ENCODE measurements at places on chromosomes 6 and 20.
A peak's percentile ranks its signal among the peaks of the same experiment; 100 is the strongest.

DNA sequence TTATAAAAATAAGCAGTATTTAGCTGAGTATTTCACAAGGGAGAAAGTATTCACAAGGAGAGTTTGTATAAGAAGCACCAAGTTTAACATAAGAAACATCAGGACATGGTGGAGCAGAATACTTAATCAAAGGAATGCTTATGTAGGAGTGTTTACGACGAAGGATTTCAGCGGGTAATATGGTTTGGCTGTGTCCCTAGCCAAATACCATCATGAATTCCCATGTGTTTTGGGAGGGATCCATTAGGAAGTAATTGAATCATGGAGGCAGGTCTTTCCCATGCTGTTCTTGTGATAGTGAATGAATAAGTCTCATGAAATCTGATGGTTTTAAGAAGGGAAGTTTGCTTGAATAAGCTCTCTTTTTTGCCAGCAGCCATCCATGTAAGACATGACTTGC, 1099.1 kb upstream of the ADGRB3 start:
- no peak for DNase-seq

DNA sequence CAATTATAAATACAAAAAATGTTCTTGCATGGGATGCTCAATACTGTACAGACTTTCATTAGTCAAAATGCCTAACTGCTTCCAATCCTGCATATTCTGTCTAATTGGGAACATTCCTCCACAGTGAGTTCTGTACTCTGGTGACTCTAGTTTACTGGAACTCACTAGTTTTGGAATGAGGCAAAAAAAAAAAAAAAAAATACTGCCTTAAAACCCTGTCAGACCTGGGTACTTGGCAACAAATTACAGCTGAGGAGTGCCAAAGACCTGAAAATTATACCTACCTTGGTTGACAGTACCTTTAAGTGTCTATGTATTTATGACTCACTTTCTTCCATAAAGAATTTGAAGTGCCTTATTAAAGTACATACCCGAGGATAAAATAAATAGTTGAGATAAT, 276.7 kb downstream of the FARS2 start:
- DNase-seq, result no peak

- DNase-seq, result peak; percentile 39
Measured at GRCh38 chr20:16158976-16159286, 414.3 kb downstream of the KIF16B start.

DNA sequence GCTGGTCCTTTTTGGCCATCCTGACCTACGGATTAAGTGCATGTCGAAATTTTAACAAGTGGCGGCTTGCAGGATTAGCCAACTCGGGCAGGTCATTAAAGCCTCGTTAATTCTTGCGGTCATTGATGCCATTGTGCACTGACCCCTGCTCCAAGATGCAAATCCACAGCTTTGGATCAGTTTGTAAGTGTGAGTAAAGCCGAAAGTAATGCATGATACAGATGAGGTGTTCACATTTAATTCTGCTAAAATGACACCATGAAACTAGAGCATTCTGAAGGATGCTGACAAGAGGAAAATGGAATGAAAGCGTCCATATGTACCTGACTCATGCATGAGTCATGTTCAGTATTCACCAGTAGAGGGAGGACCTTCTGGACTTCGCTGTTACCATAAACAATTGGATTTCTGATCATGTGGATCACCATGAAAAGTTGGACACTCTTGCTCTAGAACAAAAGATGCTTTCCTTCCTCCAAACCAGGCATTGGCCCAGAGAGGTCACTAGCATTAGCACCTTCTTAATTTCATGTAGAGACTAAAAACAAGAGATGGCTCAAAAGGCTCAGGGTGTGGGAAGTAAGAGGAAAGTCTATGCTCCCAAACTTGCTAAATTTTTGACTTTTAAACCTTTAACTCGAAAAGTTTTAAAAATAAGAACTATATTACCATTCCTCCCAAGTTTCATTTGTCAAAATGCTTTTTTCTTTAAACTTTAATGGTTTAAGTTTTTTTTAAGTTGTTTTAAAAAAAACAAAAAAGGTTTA, 48.0 kb downstream of the MUC22 start:
- DNase-seq, result peak; percentile 12

DNA sequence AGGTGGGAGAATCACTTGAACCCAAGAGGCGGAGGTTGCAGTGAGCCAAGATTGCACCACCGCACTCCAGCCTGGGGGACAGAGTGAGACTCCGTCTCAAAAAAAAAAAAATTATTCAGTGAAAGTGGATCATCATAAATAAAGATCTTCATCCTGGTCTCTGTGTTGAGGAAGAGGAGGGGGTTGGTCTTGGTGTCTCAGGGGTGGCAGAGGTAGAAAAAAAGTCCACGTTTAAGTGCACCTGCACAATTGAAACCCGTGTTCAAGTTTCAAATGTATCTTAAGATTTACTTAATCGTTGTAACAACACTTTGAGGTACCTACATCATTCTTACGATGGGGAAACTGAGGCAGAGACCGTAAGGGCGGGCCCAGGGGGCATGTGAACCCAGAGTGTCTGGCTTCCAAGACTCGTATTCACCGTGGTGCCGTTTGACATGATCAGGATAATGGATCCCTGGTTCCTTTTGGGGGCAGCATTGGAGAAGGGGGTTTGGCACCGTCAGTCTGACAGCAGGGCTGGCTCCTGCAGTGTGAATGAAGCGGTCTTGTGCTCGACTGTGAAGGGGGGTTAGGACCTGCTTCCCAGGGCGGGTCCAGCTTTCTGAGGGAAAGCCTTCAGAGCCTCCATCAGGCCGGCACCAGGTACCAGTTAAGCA, 32.9 kb upstream of the ID1 start:
- DNase-seq, result no peak

DNA sequence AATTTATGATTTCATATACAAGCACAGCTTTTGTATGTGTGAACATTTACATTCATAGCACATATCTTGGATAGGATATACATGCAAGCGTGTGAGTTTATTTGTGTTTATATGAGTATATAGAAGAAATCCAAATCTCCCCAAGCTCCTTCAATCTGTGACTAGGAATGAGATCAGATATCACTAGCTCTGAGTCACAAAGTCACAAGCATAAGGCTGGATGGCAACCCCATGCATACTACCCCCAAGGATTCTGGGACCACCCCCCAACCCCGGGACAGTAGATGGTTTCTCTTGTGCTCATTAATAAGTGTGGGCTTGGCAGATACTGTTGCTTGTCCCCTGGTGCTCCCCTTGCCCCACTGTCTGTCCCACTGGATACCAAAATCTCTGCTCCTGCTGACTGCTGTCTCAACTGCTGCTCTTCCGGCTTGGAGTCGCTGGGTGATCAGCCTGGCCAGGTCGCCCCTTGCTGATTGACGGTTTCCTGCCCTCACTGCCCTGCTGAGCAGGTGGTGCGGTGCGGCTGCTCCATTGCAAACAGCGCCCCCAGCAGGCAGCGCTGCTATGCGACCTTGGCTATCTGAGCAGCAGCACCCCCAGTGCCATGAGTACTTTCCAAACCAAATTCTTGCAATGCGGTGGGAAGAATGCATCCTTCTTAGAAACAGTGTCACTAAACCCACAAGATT, 279.4 kb downstream of the CD83 start:
- no peak for DNase-seq

DNA sequence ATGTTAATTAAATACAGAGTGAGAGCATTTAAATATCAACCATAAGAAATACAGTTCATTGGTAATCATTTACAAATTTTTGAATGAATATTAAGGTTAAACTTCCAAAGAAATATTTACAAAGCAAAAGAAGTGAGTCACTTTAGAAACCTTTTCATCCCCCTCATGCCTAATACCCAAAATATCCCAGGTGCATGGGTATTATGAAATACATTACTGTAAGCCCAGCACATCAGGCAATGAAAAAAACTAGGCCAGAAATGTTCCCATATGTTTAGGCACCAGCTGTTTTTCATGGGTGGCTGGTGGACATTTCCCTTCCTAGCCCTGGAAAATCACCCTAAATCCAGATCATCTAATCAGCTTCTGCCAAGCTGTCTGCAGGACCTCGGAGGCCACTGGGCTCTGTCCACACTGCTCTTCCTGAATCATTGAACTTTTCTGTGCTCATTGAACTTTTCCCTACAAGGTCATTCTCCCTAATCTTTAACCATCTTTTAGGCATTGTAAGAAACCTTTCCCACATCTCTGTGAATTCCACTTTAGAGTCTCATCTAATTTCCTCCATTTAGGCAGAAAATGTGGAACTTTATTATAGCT, 145.3 kb upstream of the STXBP5 start:
- DNase-seq, result no peak

DNA sequence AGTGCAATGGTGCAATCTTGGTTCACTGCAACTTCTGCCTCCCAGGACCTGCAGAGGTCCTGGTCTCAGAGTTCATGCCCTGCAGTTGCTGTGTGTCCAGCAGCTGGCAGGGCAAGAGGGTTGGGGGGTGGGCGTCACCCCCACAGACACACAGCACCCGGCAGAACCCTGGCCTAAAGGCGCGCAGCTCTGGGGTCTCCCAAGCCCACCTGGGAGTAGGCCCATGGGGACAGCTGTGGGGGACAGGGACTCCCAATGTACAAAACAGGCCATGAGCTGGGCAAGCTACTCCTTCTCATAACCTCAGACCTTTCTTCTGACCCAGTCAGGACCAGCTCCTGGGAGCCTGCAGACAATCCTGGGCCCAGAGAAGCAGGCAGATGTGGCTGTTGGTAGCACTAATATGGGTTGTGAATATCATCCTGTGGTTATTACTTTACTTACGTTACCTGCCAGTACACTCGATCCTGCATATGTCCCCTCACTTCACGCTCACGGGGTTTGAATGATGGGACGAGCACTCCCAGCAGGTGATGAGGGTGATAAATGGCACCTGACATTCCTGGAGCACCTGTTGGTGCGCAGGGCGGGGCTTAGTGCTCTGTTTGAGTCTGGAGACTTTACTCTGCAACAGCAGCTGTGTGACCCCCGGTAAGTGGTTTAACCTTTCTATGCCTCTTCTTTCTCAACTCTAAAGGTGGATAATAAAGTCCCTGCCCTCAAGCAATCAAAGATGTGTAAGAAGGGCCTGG, 39.9 kb upstream of the SULF2 start:
- peak; percentile 22 for DNase-seq

DNA sequence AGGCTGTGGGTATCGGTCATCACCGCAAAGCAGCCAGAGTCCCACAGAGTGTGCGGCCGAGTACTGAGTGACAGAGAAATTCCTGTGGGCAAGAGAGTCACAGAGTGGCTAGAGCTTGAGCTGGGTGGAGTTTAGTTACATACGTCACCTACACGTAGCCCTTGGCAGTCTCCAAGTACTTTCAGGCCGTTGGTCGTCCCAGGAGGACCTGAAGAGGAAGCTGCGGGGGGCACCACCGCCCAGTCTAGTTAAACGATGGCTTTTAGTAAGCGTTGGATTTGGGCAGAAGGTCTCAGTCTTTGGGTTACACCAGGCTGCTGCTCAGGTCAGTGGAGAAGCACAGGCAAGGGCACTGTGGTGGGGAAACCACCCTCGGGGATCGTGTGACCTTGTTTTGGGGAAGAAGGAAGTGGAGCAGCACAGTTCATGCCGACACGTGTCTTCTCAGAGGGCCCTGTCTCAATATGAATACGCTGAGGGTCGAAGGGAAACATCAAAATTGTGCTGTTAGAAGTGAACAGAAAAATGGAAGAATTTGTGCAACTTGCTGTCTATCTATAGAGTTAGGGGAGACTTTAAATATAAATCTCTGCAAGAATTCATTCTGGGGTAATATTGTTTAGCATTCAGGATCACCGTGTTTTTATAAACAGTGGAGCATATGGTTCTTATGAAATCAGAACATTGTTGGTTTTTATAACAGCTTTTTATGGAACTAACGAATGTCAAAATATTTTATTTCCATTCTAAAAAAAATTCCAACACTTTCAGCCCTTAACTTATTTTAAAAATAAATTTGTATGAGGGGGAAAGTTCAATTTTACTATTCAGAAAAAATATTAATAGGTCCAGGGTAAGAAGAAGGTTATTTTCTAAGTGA, 28.6 kb downstream of the KIF25 start:
- DNase-seq, result no peak

GRCh38 chr6:85252085-85252484, 197.8 kb upstream of the NT5E start:
- DNase-seq, result no peak

- peak; percentile 30 for DNase-seq
Measured at GRCh38 chr20:61120595-61121515, 131.2 kb upstream of the CDH4 start.

GRCh38 chr6:166542580-166542912, 43.9 kb downstream of the RAMACL start:
- DNase-seq, result no peak

DNA sequence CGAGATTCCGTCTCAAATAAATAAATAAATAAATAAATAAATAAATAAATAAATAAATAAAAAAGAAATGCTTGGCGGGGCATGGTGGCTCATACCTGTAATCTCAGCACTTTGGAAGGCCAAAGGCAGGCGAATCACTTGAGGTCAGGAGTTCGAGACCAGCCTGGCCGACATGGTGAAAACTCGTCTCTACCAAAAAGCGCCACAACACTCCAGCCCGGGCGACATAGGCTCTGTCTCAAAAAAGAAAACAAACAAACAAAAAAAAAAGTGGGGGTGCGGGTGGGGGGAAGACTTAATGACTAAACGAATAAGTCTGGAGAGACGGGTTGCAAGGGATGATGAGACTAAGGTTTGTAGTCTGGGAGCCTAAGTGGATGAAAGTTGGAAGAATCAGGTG, 170.7 kb downstream of the SLC16A10 start:
- no peak for DNase-seq

- no peak for DNase-seq
Measured at GRCh38 chr20:37343212-37343993, 2.5 kb upstream of the SRC start.

DNA sequence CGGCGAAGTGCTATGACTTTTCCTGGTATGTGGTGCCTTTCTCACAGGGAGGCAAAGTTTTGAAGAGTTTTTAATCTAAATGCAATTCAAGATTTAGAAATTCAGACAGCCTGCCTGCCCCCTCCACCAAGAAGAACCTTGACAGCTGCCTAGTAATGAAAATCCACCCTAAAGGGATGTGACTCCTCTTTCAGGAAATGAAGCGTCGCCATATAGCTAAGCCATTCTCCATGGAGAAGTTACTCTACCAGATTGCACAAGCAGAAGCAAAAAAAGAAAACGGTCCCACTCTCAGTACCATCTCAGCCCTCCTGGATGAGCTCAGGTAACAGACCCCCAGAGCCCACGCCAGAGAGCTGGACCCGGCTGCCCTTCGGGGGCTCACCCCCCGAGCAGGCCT, 150.1 kb downstream of the DTNBP1 start:
- no peak for DNase-seq

DNA sequence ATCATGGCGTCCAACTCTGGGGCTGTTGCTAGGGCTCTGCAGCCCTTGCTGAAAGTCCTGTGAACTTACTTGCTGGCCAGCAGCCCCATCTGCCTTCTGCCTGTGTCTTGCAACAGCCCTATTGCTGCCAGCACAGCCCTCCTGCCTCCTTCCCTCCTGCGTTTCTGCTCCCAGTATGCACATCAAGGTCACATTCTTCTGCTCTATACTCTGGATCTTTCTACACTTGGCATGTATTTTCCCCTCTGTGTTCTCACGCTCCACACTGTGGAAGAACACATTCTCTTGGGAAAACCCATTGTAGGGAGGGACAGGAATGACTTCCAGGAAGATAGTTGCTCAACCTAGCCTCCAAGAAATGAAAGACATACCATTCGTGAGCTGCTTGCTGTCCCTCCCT, 80.9 kb upstream of the PHACTR2 start:
- DNase-seq, result no peak

- no peak for DNase-seq
Measured at GRCh38 chr20:942611-943010, 26.5 kb upstream of the ANGPT4 start.
